ENCODE measurements at places on chromosomes 11 and 22. TPM values are rescaled to one million over a fixed set of nuclear protein-coding genes. Genes with fewer than 3 reads are reported as not detected.

TTLL1 gene
- total RNA-seq, result 5.5 TPM

TBC1D22A gene
- total RNA-seq, result 21.0 TPM

DNA sequence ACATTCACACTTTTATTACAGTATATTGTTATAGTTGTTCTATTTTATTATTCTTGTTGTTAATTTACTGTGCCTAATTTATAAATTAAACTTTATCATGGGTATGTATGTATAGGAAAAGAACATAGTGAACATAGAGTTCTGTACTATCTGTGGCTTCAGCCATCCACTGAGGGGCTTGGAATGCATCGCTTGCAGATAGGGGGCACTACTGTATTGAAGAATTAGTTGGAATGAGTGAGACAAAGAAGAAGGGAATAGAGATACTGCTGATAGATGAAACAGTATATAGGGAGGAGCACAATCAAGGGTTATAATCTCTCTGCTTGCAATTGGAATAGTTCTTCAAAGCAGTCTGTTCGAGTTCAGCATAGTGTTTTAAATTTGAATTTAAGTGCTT lies 432.2 kb downstream of the RAB38 start:
- H3K27ac ChIP-seq, result no peak overlapping the region
- H3K36me3 ChIP-seq, result no peaks in the 10 kb centered on the region
- no peak overlapping the region for H3K4me3 ChIP-seq
- peak; percentile 16 for DNase-seq
- H3K4me1 ChIP-seq, result no peaks in the 10 kb centered on the region

GRCh38 chr11:115257678-115258077 lies 246.5 kb downstream of the CADM1 start:
- peaks cover 3% of the 10 kb centered on the region for H3K27me3 ChIP-seq
- H3K27ac ChIP-seq, result no peak overlapping the region
- H3K4me3 ChIP-seq, result no peak overlapping the region
- H3K4me1 ChIP-seq, result peaks cover 51% of the 10 kb centered on the region
- no peaks in the 10 kb centered on the region for H3K36me3 ChIP-seq

- H3K4me1 ChIP-seq, result no peaks in the 10 kb centered on the region
- H3K27ac ChIP-seq, result no peak overlapping the region
- H3K27me3 ChIP-seq, result no peaks in the 10 kb centered on the region
- no peak for DNase-seq
These were observed 534.7 kb downstream of the CNTN5 start for GRCh38 chr11:99555486-99555885.

Data from WTC11 (cell line).